ENCODE measurements at places on chromosomes 7 and 10.
A peak's percentile ranks its signal among the peaks of the same experiment; 100 is the strongest.

- DNase-seq: peak; percentile 52
Observed at GRCh38 chr10:86786368-86786767, 29.9 kb downstream of the BMPR1A start.

- DNase-seq: no peak
Observed at GRCh38 chr7:3790803-3791202, 489.8 kb downstream of the SDK1 start.

DNA sequence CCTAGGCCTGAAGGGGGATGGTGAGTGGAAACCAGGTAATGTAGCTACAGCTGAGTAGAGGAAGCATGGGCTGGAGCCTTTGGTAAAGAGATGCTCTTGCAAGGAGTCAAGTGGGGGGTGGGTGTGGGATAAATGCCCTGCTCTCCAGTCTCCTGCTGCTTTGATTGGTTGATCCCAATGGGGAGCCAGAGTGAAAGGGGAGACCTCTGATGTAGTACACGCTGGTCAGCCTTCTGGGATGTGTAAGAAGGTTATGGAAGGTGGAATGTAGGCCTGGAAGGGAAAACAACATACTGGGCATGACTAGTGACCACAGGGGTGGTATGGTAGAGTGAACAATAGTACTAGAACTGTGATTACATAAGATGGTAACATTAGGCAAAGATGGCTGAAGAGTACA is 44.3 kb downstream of the TET1 start:
- DNase-seq: no peak

DNA sequence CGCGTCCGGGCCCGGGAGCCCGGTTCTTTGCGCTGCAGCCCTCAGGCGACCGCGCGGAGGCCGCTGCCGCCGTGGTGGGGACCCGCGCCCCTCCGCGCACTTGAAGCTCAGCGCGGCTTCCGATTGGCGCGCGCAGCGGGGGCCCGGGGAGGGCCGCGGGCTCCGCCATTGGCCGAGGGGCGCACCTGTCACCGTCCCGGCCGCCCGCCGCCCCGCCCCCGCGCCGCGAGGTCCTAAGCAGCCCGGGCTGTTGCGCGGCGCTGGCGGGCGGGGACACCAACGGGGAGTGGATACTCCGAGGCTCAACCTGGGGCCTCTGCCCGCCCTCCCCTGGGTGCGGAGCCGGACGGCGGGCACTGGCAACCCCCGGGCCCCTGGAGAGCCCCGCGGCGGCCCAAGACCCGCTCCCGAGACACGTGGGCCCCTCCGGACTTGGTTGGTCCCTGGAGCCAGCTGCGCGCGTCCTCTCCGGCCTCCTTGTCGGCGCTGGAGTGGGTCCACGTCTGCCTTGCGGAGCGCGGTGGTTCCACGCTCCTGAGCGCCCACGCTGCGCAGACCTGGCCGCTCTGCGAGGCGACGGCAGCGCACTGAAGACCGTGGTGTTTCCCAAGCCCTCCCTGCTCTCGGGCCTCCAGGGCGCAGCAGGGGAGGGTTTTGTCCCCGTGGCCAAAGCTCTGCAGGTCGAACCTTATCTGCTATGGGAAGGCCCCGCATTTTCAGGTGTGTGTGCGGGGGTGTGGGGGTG is at the start of gene MNX1:
MNX1 (minus strand) TSS at position 76 of the 745 bp plus-strand sequence. CDS start 313 bp downstream, outside the sequence.
- DNase-seq: peak; percentile 99

GRCh38 chr10:78755877-78756455 is 312.8 kb upstream of the ZMIZ1 start:
- no peak for DNase-seq

DNA sequence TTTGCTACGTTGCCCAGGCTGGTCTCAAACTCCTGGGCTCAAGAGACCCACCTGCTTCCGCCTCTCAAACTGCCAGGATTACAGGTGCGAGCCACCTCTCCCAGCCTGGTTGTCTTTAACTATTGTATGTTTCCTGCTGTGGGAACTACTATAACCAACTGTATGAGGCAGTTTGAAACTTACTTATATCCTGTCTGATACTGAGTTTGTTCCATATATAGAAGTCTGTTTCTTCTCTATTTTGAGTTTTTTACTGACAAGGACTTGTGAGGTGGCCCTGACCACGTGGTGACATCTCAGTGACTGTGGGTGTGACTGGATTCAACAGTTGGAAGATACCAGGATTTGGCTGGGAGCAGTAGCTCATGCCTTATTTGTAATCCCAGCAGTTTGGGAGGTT is 14.2 kb downstream of the FBH1 start:
- no peak for DNase-seq

- DNase-seq: no peak
Observed at GRCh38 chr10:103127241-103127640, 65.8 kb downstream of the NT5C2 start.

- no peak for DNase-seq
Observed at GRCh38 chr10:689121-689451, 382 bp downstream of the DIP2C start.

DNA sequence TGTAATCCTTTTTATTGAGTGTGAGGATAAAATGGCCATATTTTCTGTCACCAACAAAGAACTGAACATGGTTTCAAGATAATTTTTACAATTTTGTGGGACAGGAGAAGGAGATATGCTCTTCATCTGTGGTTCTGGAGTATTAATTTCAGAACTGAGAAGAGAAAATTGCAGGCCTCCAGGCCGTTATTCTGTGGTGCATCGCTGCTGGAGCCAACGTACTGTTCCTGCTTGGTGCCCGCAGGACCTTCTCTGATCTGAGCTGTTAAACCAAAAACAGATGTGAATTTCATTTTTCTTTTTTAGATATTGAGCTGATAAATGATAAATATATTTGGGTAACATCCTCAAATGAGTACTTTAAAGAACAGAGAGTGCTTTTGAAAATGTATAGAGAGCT is 63.9 kb downstream of the IKZF1 start:
- no peak for DNase-seq

DNA sequence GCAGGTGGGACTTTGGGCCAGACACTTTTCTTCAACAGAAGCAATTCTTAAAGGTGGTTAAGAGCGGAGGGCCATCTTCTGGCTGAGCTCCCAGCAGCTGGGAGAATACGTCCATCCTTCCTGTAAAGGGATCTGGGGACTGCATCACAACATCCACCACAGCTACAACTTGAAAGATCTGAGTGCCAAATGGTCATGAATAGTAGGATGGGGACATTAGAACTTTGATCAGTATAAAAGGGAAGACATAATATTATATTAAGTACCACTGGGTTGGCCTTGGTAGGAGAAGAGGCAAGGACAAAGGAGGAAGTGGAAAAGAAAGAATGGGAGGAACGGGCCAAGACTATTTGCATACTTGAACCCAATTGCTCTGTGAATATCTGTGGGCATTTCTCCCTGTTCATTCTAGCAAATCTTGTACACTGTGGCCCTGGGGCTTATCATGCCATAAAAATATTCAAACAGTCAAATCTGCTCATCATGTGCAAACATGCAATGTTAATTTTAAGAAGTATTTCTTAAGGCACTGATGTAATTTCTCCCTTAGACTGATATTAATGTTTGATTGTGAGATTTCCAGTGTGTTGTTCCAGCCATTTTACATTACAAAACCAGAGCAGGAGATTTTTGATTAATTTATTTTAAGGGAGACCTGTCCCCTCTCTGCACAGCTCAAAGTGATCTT is 65.5 kb upstream of the CREB5 start:
- no peak for DNase-seq

GRCh38 chr7:476736-477360 is 42.8 kb downstream of the PDGFA start:
- no peak for DNase-seq
